ENCODE measurements at places on chromosomes 16 and 17.
A peak's percentile ranks its signal among the peaks of the same experiment; 100 is the strongest.

- DNase-seq, result no peak
Observed at GRCh38 chr17:79755591-79755990, 22.4 kb upstream of the CBX2 start.

DNA sequence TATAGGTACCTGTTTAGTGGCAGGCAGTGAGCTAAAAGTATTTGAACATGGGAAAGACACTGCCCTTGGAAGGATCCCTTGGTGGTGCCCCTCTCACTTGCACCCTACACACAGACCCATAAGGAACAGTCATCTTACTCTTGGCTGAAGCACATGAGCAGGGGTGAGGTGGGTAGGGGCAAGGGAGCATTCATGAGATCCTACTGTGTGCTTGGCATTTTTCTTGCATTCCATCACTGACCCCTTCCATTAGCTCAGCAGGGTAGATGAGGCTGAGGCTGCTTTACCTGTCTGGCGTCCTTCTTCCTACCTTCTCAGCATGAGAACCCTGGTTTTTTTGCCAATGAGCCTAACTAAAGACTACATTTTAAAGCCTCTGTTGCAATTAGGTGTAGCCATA, 48.3 kb downstream of the CCT6B start:
- no peak for DNase-seq

- peak; percentile 18 for DNase-seq
Observed at GRCh38 chr16:31477220-31478216, 5.4 kb upstream of the SLC5A2 start.

DNA sequence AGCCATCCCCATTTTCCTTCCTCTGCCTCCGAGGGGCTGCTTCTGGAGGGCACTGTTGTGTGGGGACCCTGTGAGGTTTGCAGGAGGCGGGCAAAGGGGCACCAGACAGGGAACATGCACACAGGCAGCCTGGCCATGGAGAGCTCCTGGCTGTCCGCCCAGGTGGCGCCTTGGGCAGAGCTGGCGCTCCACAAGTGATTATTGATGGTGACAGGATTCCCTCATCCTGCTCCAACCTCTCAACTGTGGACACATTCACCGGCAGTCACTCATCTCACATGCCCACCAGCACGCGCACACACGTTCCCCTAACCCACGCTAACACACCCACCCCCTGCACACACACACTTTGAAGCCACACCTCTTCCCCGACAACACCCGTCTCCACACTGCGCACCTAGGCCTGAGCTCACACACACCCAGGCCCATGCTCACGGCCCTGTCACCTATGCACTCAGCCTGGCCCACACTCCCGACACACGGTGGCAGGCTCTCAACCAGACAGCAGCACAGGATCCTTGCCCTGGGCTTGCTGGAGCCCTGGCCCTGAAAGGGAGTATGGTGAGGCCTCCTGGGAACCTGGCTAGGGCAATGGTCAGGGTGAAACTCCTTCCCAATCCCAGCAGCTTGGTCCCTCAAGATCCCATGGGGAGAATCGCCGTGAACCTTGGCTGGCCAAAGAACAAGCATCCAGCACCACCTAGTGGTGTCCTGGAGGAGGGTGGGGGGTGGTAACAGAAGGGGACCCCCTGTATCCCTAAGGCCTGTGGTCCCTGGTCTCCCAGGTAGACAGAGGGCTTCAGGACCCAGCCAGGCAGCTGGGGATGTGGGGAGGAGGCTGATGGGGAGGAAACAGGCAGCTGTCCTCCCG, 3.6 kb downstream of the PNMT start:
- DNase-seq, result no peak

GRCh38 chr16:19744670-19745069, 26.6 kb downstream of the IQCK start:
- no peak for DNase-seq

DNA sequence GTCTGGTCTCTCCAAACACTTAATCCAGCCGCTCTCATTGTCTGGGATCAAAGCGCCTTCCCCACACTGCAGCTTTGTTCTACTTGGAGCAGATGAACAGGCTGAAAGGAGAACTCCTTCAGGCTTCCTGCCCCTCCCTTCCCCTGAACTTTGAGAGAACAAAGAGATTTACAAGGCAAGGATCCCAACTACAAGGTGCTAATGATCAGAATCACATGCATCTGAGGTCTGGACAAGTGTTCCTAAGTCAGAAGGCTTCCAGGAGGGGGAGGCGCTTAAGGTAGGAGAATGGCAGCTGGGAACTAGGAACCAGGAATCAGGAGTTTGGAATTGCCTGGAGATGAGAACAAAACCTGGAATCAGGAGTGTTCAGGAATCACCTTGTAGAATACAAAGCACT, 606.3 kb upstream of the CDH11 start:
- no peak for DNase-seq

GRCh38 chr16:85557971-85558657, 55.0 kb upstream of the GSE1 start:
- DNase-seq, result no peak

GRCh38 chr17:60845012-60845411, 167.4 kb downstream of the BCAS3 start:
- DNase-seq, result no peak

DNA sequence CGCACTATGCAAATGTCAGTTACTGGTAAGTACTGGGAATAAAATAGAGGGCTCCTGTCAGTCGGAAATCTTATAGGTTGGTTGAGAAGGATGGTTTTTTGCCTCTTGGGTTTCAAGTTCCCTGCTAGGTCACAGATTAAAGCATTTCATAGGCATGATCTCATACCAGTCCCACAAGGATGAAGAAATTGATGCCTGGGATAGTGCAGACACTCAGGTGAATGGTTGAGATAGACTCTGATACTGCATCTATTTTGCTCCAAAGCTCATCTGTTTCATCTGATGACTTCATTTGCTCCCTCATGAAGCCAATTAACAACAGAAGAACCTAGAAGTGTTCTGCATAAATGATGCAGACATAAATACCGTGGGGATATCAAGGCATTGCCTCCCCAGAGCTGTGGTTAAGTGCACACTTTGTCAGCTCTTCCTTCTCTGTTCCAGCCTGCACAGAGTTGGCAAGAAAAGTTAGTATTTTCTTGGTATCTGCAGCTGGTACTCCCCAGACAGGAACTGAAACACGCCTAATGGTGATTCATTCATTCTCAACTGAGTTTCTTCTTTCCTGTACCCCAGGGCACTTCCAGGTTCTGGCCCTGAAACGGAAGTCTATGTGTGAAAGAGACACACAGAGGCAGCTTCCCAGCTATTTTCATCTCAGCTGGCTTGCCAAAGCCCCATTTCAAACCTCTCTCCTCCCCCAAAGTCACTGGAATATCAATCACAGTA, 418.3 kb upstream of the SALL1 start:
- DNase-seq, result no peak

DNA sequence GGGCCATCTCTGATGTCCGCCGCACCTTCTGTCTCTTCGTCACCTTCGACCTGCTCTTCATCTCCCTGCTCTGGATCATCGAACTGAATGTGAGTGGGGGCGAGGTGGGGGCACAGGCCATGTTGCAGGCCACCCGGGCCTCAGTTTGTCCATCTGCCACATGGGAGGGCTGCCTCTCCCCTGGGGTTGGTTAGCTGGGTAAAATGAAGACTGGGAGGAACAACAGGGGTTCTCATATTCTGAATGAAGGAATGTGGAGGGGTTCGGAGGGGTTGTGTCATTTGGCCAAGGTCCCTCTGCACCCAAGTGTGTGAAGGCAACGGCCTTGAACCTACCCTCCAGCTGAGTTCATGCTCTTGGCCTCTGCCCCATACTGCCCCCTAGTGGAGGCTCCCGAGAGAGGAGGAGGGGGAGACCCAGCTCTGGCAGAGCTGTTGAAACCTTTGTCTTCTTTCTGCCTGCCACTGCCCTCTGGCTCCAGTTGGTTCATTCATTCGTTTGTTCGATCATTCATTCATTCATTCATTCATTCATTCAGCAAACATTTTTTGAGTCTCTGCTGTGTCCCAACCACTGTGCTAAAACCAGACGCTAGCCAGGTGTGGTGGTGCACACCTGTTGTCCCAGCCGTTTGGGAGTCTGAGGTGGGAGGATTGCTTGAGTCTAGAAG, 11.4 kb upstream of the TCAP start:
- DNase-seq, result peak; percentile 85
